ENCODE measurements at places on chromosomes 2 and 18. TPM values are rescaled to one million over a fixed set of nuclear protein-coding genes. Genes with fewer than 3 reads are reported as not detected.

GRCh38 chr2:64277101-64277849 is 133.1 kb upstream of the PELI1 start:
- no peak for DNase-seq

The SFT2D3 gene
- total RNA-seq = 5.6 TPM

DNA sequence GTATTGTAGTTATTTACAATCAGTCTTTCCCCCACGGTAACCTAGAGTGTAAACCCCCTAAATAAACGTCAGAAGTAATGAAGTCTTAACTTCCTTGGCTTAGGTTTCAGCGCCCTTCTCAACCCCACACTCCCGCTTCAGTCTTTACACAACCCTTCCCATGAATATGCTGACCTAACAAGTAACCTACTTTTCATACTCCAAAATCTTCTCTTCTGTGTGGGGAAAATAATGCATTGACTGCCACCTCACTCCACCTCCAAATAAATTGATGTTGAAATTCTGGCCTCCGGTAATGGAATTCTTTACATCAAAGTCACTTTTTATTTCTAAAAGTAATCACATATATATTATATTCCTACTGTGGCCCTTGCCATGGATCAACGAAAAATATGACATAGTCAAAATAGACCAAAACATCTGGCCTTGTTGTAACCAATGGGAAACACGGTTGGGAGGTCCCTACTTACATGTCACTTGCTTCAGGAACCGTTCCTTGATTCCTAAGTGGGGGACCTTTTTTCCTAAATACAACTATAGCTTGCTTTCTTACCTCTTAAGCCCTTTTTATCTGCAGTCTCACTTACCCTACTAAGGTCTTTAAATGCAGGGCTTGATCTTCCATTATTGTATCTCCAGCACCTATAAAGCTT is 961 bp downstream of the GEN1 start:
- DNase-seq = no peak

DNA sequence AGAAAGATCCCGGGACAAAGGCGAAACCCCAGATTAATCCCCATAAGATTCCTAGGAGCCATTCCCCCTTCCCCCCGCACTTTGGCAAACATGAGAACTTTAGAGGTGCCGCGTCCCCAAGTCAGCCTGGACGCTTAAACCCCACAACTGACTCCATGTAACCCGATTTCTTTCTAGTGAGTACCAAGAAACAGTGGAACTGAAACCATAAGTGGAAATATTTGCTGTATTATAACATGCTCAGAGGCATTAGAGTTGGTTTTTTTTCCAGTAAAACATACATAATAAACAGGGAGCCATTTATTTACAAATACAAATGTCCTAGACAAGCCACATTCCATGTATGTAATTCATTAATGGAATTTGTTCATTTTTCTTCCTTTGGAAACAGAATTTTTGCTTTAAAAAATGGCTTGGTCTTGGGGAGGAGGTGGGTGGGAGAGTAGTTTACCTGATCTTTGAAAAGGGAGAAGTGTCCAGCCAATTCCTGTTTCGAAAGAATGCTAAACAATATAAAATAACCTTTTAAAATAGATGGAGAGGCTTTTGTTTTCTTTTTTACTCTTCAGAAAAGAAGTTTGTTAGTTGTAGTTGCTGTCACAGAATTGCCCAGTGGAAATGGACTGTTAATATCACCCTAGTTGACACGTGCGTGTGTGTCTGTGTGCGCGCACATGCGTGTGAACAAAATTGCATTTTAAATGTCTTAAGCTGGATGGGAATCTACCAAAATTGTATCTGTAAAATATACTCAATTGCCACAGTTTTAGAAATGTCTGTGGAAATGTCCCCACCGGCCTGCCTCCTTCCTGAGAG is 10.6 kb downstream of the POU3F3 start:
- DNase-seq = no peak

GRCh38 chr2:222743251-222743812 is 71.9 kb downstream of the MOGAT1 start:
- no peak for DNase-seq

- no peak for DNase-seq
These were observed 38.4 kb upstream of the ITGAV start for GRCh38 chr2:186551323-186552050.

All from Panc1 (cell line).